T-cell (primary cell): ENCODE measurements at places on chromosomes 6 and 20.

DNA sequence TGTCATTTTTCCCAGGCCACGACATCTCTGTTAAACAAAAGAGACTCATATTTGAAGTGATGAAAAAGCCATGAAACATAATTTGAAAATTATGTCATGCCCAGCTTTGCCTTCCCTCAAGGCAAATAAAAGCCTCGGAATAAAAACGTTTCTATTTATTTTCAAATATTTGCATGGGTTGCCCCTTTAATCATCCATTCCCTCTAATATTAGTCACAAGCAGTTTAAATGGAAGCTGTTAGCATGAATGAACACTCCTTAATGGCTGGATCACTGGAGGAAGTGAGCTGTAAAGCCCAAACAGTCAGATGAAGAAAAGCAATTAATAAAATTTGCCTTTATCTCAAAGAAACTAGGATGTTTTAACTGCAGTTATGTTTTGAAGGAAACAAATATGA lies 69.3 kb upstream of the STMND1 start:
- no peak for DNase-seq

- DNase-seq: no peak
Measured at GRCh38 chr6:149197482-149197881, 120.0 kb upstream of the TAB2 start.

- peak; percentile 35 for DNase-seq
Measured at GRCh38 chr6:111996144-111996865, 57.6 kb upstream of the CCN6 start.

DNA sequence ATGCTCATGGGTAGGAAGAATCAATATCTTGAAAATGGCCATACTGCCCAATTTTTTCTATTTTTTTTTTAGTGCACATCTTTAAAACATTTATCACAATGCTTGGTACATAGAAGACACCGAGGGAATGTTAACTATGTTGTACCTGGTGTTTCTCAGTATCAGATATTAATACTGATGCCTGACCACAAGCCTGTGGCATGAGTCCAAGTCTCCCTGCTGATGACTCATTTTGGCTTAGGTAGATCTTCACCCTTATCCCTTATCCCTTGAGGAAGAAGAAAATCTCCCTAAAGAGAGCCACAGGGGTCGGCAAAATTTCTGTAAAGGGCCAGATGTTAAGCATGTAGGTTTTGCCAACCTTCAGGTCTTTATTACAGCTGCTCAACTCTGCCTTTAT lies 14.5 kb downstream of the CD109 start:
- DNase-seq: no peak

GRCh38 chr20:50434653-50435396 lies 75.4 kb upstream of the PTPN1 start:
- no peak for DNase-seq

DNA sequence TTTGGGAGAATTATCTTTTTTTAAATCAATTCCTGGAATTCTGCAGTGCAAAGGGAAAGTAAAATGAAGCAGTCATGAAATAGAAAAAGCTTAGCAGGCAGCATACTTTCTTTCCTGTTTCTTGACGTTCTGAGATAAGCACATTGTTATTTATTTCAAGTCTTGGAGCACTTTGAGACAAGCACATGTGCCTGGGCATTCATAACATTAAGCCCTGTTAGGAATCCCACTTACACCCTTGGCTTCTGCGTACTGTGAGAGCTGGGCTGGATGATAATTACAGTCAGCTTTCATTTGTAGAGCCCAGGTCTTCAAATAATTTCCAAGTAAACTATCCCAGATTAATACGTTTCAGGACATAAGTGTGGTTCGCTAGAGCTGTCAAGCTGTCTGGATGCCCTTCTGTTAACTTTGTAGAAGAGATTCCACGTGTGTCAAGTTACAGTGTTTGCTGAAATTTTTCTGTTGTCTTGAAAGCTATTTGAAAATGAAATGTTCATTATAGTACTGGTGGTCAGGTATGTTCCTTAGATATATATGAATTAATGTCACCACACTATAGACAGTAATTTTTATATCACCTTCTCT lies 8.9 kb downstream of the FARS2 start:
- no peak for DNase-seq

DNA sequence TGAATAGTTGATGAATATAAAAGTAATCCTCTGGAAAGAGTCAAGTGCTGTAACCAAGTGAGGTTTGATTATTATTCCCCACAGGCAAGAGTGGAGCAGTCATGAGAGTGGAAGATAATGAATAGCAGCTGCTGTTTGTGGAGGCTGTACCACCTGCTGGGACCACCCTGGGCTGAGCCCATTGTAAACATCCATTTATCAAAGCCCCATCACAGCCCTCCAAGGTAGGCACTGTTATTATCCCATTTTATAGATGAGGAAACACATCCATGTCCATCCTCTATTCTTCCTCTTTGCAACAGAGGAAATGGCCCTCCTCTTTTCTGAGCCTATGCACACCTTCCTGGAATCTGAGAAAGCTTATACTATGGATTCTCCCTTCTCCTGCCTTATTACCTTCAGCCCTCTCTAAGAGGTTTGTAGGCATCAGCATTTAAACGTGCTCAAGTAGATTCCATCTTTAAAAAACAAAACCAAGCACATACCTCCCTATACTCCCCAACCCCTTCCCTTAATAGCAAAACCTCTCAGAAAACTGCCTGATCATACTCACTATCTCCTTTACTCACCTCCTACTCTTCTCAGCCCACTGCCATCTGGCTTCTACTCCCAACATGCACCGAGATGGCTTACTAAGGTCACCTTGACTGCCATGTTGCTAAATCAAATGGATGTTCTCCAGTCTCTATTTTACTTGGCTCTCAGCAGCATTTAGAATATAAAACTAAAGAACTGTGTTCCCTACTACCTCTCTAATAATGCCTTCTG lies 37.1 kb downstream of the CDH22 start:
- DNase-seq: no peak

GRCh38 chr20:49345524-49345923 lies 67.7 kb upstream of the ZNFX1 start:
- DNase-seq: no peak

DNA sequence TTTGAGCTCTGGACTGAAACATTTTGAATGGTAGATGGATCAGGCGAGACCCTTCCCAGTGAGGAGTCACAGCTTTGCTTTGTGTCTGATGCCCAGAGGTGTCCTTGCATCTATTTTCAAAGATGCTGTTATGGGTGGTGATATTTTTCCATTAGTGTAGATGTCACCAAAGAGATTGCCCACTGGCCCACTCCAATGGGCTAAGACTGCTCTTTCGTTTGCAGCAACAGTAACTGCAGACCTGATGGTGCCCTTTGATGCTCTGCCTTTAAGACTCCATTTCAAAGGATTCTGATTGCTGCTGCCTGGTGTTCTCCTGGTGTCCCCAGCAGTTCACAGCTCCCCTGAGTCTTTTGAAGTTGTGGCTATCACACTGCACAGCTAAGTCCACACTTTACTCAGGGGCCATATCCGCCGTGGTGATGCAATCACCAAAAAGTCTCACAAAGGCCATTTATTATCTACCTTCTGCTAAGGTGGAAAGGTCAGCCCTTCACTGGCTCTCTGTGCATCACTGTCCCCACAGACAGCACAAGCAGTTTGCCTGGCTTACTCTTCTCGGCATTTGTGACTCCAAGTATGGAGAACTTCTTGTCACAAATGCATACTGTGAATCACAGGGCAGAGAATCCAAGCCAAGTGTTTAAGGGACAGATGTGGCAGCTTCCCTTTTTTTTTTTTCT lies 56.4 kb downstream of the NOX3 start:
- no peak for DNase-seq

- DNase-seq: no peak
Measured at GRCh38 chr6:166382500-166382932, 224 bp downstream of the MPC1 start.

- no peak for DNase-seq
Measured at GRCh38 chr6:148890096-148890495, 143.3 kb downstream of the UST start.

- DNase-seq: no peak
Measured at GRCh38 chr6:161583584-161583983, 309.7 kb upstream of the AGPAT4 start.

GRCh38 chr20:20253744-20254330 lies 114.1 kb upstream of the INSM1 start:
- DNase-seq: no peak

DNA sequence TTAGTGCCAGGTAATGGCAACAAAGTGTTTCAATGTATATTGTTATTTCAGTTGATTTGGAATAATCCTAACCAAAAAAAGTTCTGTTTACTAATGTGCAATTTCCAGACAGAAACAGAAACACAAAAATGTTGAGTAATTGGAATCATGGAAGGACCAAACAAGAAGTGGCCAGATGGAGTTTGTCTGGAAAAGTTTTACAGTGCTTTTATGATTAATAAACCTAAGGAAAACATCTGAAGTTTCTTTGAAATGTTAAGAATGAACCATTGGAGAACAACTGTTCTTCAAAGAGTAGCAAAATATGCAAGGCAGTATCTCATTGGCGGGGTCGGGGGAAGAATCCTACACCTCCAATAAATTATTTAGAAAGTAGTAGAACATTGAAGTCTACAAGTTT lies 19.0 kb upstream of the FILIP1 start:
- no peak for DNase-seq

GRCh38 chr20:22916021-22916842 lies 118.9 kb upstream of the SSTR4 start:
- no peak for DNase-seq

GRCh38 chr6:74343804-74344203 lies 647.8 kb downstream of the CD109 start:
- DNase-seq: no peak

DNA sequence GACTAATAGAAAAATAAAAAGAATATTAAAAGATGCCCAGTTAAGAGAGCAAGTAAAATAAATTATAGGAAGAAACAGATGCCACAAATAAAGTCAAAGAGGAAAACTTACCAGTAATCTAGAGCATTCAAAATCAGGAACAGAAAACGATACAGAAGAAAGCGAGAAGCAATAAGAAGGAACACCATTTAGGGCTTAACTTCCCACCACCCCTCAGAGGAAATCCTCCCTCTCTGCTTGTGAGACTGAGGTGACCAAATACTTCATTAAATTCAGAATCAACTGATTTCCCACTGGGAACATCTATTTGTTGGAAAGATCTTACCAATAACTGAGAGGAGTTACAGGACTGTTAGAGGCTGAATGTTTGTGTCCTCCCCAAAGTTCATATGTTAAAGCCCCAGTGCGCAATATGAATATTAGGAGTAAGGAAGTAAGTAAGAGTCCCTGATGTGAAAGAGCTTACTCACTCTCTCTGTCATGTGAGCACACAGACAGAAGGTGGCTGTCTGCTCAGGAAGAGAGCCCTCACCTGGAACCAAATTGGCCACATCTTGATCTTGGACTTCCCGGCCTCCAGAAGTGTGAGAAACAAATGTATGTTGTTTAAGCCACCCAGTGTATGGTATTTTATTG lies 19.5 kb downstream of the KATNA1 start:
- no peak for DNase-seq

GRCh38 chr6:54801669-54802068 lies 44.9 kb upstream of the FAM83B start:
- DNase-seq: no peak

DNA sequence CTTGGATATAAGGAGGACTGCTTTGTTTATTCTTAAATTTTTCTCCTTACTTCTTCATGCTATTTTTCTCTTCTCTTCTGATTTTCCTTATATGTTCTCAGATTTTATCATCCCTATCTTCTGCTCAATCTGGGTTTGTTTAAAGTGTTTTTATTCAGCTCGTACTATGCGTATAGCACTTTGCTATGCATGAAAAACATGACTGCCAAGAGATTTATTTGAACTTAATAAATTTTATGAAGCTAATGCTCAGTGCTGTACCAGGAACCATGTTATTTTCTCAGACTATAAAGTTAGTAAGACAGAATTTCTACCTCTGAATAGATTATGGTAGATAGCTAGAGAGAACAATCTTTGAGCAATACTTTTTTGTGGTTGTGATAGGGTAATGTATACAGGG lies 305.9 kb downstream of the LAMA2 start:
- DNase-seq: no peak
